ENCODE measurements at places on chromosomes 5 and 9.
A peak's percentile ranks its signal among the peaks of the same experiment; 100 is the strongest.

DNA sequence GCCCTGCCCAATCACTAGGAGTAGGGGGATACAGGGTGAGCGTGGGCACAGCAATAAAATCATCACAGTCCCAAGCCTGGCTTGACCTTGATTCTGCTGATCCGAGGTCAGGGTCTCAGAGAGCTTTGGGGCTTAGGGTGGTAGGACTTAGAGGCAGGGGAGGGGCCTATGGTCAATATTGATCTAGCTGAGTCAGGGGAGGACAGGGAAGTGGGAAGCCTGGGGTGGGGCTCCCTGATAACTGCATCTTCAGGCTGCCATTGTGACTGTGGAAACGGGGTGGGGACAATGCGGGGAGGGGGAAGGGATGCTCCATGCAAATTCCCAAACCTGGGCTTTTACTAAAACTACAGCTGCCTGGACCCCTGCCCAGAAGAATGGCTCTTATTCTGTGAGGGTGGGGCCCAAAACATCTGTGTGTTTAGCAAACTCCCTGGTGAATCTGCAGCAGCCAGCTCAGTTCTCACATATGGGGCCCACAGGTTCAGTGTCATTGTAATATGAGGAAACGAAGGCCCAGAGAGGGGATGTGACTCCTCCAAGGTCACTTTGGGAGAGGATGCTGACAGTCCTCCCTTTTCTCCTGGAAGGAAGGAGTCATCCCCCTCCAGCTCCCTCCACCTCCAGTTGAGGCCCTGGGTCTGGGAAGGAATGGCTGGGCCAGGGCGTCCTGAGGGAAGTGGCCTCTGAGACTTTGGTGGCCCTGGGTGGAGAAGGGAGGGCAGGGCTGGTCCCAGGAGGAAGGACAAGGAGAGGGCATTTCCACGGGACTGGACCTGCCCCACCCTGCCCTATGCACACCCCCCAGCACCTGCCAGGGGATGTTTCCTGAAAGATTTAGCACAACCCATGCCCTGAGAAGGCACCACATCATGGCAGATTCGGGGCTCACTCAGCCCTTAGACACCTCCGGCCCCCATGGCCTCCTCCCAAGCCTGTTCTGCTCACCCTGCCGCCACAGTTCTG is 26.4 kb downstream of the SLC6A7 start:
- H3K27ac ChIP-seq, result no peak overlapping the region
- H3K36me3 ChIP-seq, result no peaks in the 10 kb centered on the region

GRCh38 chr5:168184103-168184502 is 107.3 kb upstream of the WWC1 start:
- H3K27me3 ChIP-seq, result no peaks in the 10 kb centered on the region
- no peak overlapping the region for H3K4me3 ChIP-seq

- H3K4me3 ChIP-seq, result no peak overlapping the region
- no peaks in the 10 kb centered on the region for H3K4me1 ChIP-seq
- DNase-seq, result no peak
- no peak overlapping the region for H3K27ac ChIP-seq
Measured at GRCh38 chr5:124703995-124704394, 42.4 kb downstream of the ZNF608 start.

DNA sequence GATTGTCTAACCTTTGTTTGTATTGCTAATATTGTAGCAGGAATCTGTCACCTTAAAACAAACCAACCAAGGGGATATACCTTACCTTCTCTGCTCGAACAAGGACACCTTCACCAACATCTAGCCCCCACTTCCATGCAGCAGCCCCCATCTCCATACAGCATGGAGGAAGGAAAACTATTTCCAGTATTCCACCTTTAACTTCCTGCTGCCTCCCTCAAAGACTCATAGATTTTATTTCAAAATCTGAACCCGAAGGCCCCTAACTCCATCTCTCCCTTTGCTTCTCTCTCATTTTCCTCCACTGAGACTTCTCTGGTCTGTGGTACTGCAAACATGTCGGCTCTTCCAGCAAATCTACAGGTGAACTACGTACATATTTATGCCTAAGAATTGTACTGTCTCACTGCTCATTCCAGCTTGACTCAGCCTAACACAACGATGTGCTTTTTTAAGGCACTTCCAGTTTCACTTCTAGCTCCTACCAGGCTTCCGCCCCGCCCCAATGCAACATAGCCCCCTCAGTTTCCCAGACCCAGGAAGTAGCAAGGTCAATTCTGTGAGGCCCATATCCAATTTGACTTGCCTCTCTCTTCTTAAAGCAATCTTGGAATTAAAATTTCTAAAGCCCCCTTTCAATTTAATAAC is 70.7 kb upstream of the RNF38 start:
- peak overlapping the region; percentile 91 for H3K27ac ChIP-seq
- peak; percentile 73 for DNase-seq
- peaks cover 15% of the 10 kb centered on the region for H3K36me3 ChIP-seq
- peak overlapping the region; percentile 76 for H3K4me3 ChIP-seq
- no peaks in the 10 kb centered on the region for H3K27me3 ChIP-seq

DNA sequence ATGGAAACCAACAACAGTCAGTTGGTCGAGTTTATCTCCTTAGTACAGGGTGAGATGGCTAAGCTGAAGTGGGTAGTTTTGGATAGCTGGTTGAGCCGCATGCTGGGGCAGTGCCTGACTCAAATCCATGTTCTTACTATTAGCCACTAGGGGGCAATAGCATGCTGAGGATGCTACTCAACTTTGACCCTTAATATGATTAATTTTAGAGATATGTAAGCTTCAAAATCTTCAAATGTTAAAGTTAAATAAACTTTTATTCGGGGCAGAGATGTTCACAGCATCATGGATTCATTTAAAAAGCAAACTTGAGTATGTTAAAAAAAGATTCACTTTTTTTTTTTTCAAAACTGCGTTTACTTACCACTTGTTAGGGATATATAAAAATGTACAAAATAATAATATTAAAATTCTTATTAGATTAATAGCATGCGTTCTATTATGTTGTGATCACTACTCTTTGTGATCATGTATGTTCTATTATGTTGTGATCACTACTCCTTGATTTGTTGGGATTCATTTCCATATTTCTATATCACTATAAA is 57.0 kb downstream of the C9orf153 start:
- no peak overlapping the region for H3K27ac ChIP-seq
- peak; percentile 24 for DNase-seq
- no peak overlapping the region for H3K4me3 ChIP-seq

GRCh38 chr5:71948206-71948605 is 159.1 kb upstream of the MAP1B start:
- peaks cover 2% of the 10 kb centered on the region for H3K27me3 ChIP-seq
- H3K36me3 ChIP-seq, result no peaks in the 10 kb centered on the region
- H3K27ac ChIP-seq, result no peak overlapping the region
- H3K4me1 ChIP-seq, result no peaks in the 10 kb centered on the region
- no peak overlapping the region for H3K4me3 ChIP-seq

DNA sequence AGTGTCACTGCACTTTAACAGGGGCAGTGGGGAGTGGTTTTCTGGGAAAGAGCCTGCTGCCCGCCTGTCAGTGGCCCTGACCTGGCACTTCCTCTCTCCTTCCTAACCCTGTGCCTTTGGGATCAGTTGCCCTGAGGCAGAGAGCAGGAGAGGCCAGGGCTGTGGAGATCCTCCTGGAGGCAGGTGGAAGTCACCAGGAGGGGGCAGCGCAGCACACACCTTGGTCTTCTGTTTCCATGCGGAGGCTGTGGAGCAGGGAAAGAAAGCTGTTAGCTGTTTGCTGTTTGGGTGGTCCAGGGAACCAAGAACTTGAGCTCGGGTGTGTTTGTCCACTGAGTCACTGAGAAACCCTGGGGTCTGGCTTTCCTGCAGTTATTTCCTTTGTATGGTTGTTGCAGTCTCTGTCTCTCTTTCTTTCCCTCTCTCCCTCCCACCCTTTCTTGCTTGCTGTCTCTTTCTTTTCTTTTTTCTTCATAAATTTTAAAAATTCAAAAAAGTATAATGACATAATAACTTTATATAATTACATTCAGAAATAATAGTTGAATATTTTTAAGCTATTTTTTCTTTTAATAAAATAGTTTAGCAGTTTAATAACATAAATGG is 28.1 kb downstream of the NTRK2 start:
- H3K27me3 ChIP-seq, result no peaks in the 10 kb centered on the region
- no peak overlapping the region for H3K4me3 ChIP-seq
- no peaks in the 10 kb centered on the region for H3K36me3 ChIP-seq
- peak; percentile 39 for DNase-seq

GRCh38 chr9:80061940-80062339 is 490.2 kb downstream of the TLE4 start:
- no peak overlapping the region for H3K4me3 ChIP-seq
- H3K4me1 ChIP-seq, result no peaks in the 10 kb centered on the region
- no peak for DNase-seq
- no peak overlapping the region for H3K27ac ChIP-seq
- H3K27me3 ChIP-seq, result no peaks in the 10 kb centered on the region

- no peak for DNase-seq
- H3K4me1 ChIP-seq, result no peaks in the 10 kb centered on the region
- H3K4me3 ChIP-seq, result no peak overlapping the region
- H3K36me3 ChIP-seq, result no peaks in the 10 kb centered on the region
- no peaks in the 10 kb centered on the region for H3K27me3 ChIP-seq
- no peak overlapping the region for H3K27ac ChIP-seq
Measured at GRCh38 chr5:92795633-92796032, 785.4 kb downstream of the NR2F1-AS1 start.

DNA sequence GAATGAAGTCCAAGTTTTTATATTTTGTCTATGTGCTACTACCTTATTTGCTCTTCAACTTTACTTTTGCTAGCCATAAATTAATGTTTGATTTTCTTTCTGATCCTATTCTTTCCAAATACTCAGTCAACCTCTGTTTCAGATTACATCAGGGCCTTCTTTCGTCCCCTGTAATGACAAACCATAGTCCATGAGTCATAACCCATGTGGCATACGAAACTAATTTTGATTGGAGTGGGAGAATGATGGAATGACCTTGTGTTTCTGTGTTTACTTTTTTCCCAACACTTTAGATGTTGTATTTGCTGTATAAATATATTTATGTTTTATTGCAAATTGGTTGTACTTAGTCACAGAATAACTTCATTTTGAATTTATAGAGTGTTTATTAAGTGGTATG is 1043.1 kb downstream of the DTWD2 start:
- H3K4me1 ChIP-seq, result no peaks in the 10 kb centered on the region
- no peaks in the 10 kb centered on the region for H3K36me3 ChIP-seq
- DNase-seq, result no peak
- no peak overlapping the region for H3K27ac ChIP-seq
- no peaks in the 10 kb centered on the region for H3K27me3 ChIP-seq

- peaks cover 19% of the 10 kb centered on the region for H3K4me1 ChIP-seq
- DNase-seq, result peak; percentile 73
- no peak overlapping the region for H3K4me3 ChIP-seq
Measured at GRCh38 chr5:176611435-176611834, 1.5 kb upstream of the GPRIN1 start.

DNA sequence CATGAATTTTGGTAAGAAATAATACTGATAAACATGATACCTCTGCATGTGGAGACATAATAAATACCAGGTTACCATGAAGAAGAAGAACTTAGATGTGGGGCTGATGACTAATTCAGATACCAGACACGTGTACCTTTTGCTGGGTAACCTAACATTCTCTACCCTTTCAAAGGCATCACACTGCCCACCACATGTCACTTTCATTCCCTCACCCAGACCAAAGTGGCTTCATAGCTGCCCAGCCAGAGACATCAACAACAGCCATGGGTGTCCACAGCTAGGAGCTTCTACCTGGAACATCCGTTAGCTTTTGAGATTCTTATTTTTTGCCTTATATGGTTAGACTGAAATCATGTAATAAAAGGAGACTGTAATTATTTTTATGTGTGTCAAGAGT is 396.8 kb downstream of the MED10 start:
- DNase-seq, result no peak
- H3K27me3 ChIP-seq, result no peaks in the 10 kb centered on the region
- H3K27ac ChIP-seq, result no peak overlapping the region
- H3K4me3 ChIP-seq, result no peak overlapping the region
- H3K36me3 ChIP-seq, result no peaks in the 10 kb centered on the region

DNA sequence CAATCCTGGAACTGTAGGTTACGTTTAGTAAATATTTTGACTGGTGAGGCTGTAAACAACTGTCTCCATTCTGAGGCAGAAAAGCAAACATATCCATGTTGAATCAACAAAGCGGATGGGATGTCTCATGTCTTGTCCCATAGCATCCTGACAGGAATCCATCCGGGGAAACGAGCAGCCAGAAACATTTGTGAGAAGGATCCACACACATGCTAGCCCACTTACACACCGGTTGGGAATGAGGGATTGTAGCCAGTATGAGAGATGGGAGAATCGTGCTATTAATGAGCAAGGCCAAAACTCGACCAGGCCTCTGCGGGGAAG is 117.5 kb downstream of the FSTL4 start:
- no peak overlapping the region for H3K4me3 ChIP-seq
- no peak for DNase-seq
- no peaks in the 10 kb centered on the region for H3K36me3 ChIP-seq
- H3K27ac ChIP-seq, result no peak overlapping the region
- peaks cover 1% of the 10 kb centered on the region for H3K27me3 ChIP-seq

DNA sequence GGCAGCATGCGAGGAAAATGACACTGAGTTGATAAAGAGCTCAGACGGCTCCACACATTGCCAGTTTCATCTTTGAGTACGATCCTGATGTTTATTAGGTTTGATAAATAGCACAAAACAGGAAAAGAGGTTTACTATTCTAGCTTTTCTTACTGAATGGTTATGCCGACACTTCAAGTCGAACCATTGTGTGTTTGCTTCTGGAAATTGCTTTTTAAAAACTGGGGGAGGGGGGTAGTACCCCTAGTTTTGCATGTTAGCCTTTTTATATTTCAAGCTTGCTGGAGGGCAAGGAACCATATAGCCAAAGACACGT is 5.2 kb downstream of the PTCH1 start:
- H3K27ac ChIP-seq, result peak overlapping the region; percentile 87
- peaks cover 69% of the 10 kb centered on the region for H3K27me3 ChIP-seq
- DNase-seq, result no peak
- H3K36me3 ChIP-seq, result peaks cover 6% of the 10 kb centered on the region
- H3K4me3 ChIP-seq, result peak overlapping the region; percentile 80

DNA sequence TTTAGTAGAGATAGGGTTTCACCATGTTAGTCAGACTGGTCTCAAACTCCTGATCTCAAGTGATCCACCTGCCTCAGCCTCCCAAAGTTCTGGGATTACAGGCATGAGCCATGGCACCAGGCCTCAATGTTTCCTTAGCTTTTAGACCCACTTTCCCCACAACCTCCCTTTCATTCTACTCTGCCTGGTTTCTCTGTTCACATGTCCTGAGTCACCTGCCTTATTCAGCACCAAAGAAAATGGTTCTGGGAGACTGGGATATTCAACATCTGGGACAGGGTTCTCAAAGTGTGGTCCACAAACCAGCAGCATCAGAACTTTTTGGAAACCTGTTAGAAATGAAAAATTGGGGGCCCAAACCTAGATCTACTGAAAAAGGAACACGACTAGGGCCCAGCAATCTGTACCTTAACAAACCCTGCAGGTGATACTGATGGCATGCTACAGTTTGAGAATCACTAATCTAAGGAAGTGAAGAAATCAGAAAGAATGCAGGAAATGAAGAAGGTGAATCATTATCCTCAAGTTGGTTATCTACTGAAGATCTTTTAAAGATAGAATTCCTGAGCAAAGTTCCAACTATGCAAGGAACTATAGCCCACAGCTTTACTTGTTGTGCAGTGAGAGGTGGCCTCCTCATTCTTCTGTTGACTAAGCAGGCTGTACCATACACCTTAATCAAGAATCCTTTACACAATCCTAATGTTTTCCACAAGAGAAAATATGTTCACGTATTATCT is 51.8 kb upstream of the CTNNAL1 start:
- no peak overlapping the region for H3K27ac ChIP-seq
- H3K36me3 ChIP-seq, result peaks cover 28% of the 10 kb centered on the region
- no peak overlapping the region for H3K4me3 ChIP-seq
- H3K4me1 ChIP-seq, result peaks cover 3% of the 10 kb centered on the region
- DNase-seq, result no peak
- no peaks in the 10 kb centered on the region for H3K27me3 ChIP-seq

Measured in activated CD4-positive, alpha-beta T cell treated with anti-CD3 and anti-CD28 coated beads, Interleukin-2, amount 10 ng/mL, durations not matched to agents 7 days and 5 days (primary cell).